SHP77 (cell line): ENCODE measurements at places on chromosomes 5 and 9.

- DNase-seq, result no peak
These were observed 1.3 kb downstream of the SEMA6A start for GRCh38 chr5:116573279-116573701.

- DNase-seq, result no peak
These were observed 649 bp downstream of the AP3B1 start for GRCh38 chr5:78293851-78294247.

GRCh38 chr9:92140074-92140753 is 25.0 kb upstream of the SPTLC1 start:
- DNase-seq, result peak; percentile 40

DNA sequence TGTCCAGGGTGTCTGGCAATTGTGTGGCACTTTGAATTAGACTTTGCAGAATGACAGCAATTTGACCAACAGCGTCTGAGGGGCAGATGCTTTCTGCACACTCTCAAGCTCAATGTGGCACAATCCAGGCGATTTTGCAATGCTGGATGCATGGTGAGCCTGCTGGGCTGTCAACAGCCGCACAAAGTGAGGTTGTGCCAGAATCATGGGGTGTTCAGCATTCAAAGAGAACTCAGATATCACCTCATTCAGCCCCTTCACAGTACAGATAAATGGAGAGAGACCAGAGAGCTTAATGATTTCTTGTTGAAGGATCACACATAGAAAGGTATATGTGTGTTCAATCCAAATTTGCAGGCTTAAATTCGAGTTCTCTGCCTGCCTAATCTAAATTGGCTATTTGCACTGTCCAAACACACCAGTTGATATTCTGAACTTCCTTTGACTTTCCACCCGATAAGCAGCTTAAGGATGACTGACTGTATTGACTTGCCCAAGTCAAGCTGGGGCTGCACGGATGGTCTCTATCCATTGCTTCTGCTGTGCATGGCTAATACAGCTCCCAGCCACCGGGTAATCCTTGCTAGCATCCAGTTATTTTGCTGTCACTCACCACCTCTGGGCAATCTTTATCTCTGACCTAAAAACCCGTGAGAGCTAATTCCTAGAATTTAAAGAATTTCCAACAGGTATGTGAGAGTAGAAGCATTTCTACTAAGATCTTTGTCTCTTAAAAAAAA is 157.9 kb upstream of the TAS2R1 start:
- DNase-seq, result no peak

GRCh38 chr5:173616577-173617118 is at the start of gene BOD1:
Gene BOD1, minus strand, starts transcription at chr5:173616650. Its CDS starts 214 bp downstream, at chr5:173616436.
- DNase-seq, result peak; percentile 99

- no peak for DNase-seq
These were observed 253.5 kb upstream of the ATP10B start for GRCh38 chr5:161105525-161105924.

DNA sequence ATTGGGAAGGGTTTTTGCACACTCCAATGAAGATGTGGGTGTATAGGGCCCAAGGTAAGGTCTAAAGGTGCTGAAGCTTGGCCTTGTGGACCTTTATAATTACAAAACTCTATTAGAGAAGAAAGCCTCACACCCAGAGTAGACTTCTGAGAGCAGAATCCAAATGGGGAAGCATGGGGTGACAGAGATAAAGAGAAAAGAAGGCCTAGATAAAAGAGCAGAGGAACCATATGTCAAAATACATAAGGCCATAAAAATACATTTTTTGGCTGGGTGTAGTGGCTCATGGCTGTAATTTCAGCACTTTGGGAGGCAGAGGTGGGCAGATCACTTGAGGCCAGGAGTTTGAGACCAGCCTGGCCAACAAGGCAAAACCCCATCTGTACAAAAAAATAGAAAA is 27.4 kb upstream of the TCERG1 start:
- DNase-seq, result no peak

DNA sequence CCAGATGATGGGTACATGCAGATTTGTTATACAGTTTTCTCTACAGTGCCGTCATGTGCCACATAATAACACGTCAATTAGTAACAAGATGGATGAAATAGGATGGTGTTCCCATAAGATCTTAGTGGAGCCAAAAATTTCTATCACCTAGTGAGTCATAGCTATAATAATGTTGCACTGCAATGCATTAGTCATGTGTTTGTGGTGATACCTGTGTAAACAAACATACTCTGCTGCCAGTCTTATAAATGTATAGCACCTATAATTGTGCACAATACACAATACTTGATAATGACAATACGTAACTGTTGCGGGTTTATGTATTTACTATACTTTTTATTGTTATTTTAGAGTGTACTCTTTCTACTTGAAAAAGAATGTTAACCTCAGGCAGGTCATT is 865.4 kb downstream of the MAT2B start:
- DNase-seq, result no peak

DNA sequence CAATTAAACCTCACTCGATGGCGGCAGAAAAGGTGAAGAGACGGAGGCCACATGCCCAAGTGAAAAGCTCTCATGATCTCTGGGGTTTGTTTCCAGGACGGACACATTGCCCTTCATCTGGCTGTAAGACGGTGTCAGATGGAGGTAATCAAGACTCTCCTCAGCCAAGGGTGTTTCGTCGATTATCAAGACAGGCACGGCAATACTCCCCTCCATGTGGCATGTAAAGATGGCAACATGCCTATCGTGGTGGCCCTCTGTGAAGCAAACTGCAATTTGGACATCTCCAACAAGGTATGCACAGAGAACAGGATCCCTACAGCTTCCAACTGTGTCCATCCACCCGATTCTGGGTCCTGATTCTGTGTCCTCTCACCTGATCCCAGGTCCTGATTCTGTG is 74.5 kb upstream of the CTSL start:
- no peak for DNase-seq

GRCh38 chr9:69885474-69885929 is 64.9 kb downstream of the CFAP95 start:
- DNase-seq, result no peak

DNA sequence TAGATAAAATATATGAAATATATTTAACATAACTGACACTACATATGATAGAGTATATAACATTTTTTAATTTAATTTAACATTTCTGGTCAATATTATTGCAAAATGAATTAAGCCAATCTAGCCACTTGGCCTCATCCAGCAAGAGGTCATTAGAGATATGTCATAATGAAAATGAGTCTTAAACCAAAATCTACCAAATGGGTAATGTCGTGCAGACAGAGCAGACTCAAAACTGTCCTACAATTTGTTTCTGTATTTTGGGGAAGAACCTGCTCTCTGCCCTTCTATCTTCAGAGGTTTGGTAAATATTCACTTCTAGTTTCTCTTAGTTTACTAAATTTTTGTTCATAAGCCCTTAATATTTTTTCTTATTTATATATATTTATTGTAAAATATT is 61.4 kb downstream of the ARHGEF28 start:
- DNase-seq, result no peak

DNA sequence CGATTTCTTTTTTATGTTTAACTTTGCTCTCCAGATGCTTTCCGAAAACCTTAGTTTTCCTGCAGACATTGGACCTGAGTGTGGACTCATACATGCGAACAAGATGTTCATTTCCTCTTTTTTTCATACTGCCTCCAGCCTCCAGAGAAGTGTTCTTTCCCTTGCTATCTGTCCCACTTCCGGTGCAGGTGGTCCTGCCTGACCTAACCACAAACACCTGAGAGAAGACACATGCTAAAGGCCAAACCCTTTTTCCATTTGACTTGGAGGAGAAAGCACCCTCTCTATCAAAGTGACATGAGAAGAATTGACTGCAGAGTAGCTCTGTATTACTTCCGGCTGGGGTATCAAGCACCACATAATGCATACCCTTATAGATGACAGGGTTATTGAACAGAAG is 334.0 kb downstream of the ARHGEF28 start:
- DNase-seq, result no peak

GRCh38 chr5:93899026-93899600 is 157.7 kb upstream of the POU5F2 start:
- no peak for DNase-seq

GRCh38 chr5:54469622-54470021 is 14.1 kb downstream of the HSPB3 start:
- no peak for DNase-seq

GRCh38 chr9:105026451-105026850 is 98.5 kb upstream of the ABCA1 start:
- no peak for DNase-seq

- DNase-seq, result no peak
These were observed 86.8 kb upstream of the PRRC1 start for GRCh38 chr5:127430627-127431026.

DNA sequence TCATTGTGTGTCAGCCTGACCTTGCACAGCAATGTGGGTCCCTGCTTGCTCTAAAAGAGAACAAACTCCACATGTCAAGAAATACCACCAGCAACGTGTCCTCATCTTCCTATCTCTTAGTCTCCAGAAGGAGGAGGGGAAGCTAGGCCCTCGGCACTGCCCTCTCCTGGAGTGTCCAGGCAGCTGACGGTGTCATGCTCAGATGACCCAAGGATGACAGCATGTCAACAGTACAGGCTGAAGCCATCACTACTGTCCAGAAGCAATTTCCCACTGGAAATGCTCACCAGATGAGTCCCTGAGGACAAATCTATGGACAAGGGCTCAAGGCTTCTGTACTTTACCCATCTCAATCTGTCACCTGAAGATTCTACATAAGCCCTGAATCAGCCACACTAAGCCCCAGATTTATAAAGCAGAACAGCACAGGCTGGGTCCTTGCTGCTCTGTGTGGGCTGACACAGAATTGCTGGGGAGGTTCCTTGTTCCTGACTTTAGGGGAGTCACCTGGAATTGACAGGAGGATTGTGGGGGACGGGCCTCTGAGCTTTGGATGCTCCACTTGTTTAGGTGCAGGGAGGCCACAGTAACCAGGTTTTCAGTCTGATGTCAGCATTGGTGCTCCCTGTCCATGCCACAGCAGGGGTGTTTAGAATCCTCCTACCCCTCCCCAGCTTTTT is 210.2 kb downstream of the DAB2IP start:
- peak; percentile 12 for DNase-seq

GRCh38 chr5:54315736-54316528 is 5.6 kb upstream of the ARL15 start:
- no peak for DNase-seq

DNA sequence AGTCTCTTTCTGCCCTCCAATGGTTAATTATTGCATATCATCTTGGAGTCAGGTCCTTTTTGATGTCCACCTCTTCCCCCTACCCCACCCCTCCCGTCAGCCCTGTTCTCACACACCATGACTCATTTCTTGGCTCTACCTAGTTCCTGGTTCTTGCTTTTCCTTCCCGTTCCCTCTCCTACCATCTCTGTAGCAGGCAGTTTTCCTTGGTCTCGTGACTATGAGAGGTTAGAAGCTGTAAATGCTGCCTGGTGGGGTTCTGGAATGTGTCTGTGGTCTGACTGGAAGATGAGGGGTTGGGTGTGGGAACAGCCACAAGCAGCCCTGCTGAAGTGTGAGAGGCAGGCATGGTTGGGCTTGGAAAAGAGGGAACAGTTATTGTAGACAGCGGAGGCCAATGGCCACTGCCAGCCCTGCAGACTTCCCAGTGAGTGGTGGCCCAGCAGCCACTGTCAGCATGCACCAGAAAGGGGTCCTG is 18.2 kb downstream of the SLC22A5 start:
- no peak for DNase-seq
